CD4-positive, alpha-beta T cell treated with Interleukin-15 for 4 hours (primary cell): ENCODE measurements at places on chromosomes 11 and 22.

- DNase-seq = no peak
These were observed 13.1 kb upstream of the MS4A10 start for GRCh38 chr11:60771879-60772525.

- DNase-seq = no peak
These were observed 1.3 kb upstream of the PAK1 start for GRCh38 chr11:77475206-77475605.

DNA sequence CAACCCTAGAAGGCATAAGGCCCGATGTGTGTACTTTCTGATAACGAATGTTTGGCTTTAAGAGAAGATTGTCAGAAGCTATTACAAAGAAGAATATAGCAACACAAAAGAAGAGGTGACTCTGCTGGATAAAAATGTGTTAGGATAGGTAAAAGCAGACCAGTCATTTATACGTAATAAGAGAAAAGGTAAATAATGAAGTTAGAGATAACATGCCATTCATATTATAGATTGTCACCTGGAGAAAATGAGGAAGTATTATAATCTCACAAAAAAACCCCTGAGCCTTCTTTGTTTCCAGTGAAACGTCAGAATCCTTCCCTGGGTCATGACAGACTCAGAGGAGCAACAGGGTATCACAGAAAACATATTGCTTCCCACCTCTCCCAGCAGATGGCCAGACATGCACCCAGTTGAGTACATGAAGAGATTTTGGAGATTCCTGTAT is 36.1 kb downstream of the PPFIA1 start:
- no peak for DNase-seq

- no peak for DNase-seq
These were observed 16.7 kb downstream of the RNH1 start for GRCh38 chr11:490186-490929.

DNA sequence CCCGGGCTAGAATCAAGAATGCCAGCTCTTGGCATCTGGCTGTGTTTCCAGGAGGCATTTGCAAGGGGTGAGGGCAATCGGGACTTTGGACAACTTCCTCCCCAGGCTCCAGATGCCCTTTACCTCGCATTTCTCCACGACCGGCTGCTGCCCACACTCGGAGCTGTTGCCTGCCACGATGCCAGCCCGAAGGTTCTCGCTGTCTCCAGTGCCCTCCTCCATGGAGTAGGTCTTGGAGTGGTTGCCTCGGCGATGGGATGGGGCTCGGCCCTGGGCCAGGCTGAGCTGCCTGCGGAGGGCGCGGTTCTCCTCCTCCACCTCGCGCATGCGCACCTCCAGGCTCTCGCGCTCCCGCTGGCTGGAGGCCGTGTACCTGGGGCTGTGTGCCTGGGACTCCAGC is 270.0 kb downstream of the LARGE1 start:
- DNase-seq = no peak

DNA sequence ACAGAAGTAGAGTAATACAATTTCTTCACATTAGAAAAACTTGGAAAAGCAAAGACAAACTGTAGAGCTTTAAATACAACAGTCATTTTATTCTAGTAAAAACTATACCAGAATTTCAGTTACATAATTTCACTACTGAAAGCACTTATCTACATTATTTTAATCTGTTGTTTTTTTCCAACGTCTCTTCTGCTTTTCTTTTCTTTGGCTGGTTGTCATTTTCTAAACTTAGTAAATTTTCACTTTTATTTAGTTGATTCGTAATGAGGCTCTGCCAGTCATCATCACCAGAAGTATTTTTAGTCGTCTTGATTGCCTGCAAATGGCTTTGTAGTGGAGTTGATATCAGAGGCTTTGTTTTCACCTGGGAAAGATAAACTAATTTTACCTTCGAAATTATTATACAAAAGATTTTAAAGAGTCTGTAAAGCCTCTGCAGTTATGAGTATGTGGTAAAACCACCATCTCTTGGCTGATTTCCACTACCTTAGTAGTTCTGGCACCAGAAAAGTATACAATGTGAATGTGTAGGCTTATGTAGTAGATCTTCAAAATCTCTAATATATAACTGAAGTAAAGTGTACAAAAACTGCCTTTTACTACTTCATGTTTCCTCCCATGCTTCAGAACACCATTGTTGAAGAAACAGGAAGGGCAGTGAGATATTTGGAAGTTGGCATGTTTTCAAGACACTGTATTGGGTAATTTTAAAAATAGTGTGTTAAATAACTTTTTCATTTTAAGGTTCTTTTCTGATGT is 19.2 kb downstream of the EIF3M start:
- DNase-seq = no peak

- DNase-seq = no peak
These were observed 9.8 kb downstream of the POU2AF3 start for GRCh38 chr11:111308140-111308539.

- DNase-seq = peak; percentile 7
These were observed 4.4 kb downstream of the TMEM258 start for GRCh38 chr11:61787928-61788491.

DNA sequence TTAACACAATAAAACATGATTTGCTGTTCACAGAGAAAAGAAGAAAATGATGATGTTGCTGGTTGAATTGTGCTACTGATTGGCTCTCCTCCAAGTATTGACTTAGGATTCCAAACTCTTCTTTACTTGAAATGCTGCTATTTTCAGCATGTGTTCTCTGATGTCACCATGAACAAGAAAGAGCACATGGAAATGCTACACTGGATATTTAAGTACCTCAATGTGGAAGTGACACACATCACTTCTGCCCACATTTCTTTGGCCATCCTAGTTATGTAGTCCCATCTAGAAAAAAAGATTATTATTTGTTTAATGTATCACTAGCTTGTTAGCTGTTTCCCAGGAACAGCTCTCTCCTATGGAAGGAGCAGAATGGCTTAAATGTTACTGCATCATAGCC is 27.2 kb downstream of the OR52B2 start:
- no peak for DNase-seq

- no peak for DNase-seq
These were observed 4.9 kb downstream of the EHBP1L1 start for GRCh38 chr11:65580756-65581155.

DNA sequence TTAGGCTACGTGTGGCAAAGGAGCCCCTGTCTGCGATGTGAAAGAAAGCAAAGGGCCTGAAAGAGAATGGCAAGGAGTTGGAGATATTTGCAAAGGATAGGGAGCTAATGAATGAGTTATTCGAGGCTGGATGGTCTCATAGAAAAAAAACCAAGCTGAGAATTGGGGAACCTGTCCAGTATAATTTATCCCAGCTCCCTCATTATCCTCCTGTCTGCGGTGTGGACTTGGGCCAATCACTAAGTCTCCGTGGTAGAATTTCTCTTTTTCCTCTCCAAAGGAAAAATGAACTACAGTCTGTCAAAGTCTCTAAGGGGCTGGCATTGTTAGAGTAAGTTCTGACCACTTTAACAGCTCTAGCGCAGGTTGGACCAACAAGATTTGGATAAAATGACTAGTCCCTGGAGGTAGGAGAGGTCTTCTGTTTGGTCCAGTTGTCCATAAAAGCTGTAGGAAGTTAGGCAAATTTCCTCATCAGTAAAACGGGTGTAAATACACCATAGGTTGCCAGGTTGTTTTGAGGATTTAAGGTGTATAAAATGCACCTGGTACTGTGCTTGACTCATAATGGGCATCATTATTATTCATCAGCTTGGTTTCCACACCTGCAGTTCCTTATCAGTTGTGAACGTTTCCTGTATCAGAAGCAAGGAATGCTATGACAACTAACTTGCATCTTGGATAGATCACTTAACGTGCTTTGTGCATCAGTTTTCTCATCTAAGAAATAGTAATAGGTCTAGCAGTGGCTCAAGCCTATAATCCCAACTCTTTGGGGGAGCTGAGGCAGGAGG is 10.3 kb upstream of the CDON start:
- no peak for DNase-seq

- DNase-seq = no peak
These were observed 100.2 kb downstream of the SYN3 start for GRCh38 chr22:32958001-32958400.

GRCh38 chr11:111947143-111947542 is 10.0 kb downstream of the DIXDC1 start:
- no peak for DNase-seq

DNA sequence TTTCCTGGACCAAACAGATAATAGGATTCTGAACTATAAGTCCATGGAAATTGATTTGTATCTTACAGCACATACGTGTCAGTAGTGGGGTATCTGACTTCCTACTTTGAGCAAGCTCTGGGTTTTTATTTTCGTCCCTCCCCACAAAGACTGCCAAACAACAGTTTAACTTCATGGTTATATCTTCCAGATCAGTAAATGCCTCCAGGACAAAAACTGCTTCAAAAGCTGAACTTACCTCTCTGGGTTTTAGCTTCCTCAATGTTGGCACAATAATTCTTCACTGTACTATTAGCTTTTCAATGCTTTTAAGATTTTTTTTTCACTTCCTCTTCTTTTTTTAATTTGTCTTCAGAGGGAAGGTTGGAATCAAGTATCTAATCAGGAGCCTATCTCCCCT is 4.2 kb upstream of the DPF2 start:
- DNase-seq = no peak

DNA sequence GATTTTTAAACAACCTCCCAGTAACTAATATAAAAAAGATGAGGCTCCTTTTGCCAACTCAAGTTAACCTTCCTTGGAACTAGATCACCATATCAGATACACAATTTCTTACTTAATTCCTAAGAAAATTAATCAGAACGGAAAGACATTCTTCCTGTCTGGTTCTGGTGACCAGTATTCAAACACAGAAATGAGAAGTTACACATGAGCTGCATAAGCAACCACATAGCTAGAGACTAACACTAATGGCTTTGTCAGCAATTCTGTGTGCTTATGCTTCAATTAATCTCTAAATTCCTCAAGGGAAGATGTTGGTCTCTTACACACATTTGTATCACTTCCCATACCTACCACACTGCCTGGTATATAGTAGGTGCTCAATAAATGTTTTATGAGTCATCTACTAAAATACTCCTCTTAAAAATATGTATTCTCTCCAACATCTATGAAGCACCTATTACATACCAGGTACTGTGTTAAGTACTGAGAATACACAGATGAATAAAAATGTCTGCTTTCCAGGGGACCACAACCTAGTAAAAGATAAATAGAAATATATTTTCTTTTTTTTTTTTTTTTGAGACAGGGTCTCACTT is 54.5 kb downstream of the GAB2 start:
- DNase-seq = no peak

GRCh38 chr11:104164028-104164520 is at the start of gene PDGFD:
Gene PDGFD (minus strand): TSS chr11:104164147.
- peak; percentile 29 for DNase-seq

DNA sequence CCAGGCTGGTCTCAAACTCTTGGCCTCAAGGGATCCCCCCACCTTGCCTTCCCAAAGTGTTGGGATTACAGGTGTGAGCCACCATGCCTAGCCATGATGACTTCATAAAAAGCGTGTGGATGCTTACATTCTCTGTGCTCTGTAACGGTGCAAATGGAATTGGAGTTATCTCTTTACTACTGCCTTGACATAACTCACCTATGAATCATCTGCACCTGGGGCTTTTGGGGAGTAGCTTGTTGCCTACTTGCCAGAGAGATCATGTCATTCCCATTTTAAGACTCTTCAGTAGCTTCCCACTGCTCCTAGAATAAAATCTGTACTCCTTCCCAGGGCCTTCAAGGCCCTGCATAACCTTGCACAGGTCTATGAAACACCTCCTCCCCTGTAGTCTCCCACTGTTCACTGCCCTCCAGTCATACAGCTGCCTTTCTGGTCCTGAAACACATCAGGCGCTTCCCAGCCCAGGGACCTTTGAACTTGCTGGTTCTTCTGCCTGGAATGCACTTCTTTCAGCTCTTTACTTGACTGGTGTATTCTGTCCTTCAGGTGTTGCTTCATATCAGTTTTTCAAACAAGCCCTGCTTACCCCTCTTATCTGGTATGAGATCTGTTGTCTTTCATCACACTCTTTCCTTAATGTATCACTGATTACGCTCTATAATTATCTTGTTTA is 19.6 kb upstream of the MOGAT2 start:
- no peak for DNase-seq

- DNase-seq = no peak
These were observed 5.6 kb downstream of the ZFPL1 start for GRCh38 chr11:65089621-65090020.

DNA sequence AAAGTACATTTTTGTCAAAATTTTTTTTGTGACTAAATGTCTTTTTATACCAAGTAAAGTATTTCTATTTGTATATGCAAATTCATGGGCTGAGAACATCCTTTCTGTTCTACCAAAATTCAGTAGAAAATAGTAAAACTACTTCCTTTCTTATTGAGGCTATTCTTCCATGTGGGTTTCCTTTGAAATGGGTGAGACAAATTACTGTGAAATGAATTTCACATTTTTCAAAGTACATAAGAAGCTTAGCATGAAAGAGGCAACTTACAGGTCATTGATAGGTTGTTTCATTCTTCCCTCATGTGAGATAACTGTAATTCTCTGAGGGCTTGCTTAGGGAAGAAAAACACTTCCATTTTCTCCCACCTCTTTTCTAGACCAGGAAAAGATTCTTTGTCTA is 1.0 kb upstream of the OR6X1 start:
- DNase-seq = no peak

DNA sequence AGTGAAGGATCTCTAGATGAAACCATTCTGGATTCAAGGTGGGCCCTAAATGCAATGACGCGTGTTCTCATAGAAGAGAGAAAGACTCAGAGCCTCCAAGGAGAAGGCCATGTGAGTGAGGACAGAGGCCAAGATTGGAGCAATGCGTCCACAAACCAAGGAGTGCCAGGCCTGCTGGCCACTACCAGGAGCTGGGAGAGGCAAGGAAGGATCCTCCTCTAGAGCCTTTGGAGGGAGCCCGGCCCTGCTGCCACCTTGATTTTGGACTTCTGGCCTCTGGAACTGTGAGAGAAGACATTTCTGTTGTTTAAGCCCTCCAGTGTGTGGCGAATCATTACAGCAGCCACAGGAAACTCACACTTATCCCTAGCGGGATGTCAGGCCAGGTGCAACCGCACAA is 52.7 kb upstream of the SHANK2 start:
- no peak for DNase-seq

GRCh38 chr11:113001709-113002108 is 40.5 kb downstream of the NCAM1 start:
- DNase-seq = no peak

- DNase-seq = no peak
These were observed 130.5 kb upstream of the B3GAT1 start for GRCh38 chr11:134542401-134543165.

GRCh38 chr11:94705891-94706615 is 62.1 kb upstream of the AMOTL1 start:
- DNase-seq = no peak

- no peak for DNase-seq
These were observed 20.1 kb upstream of the NCAM1 start for GRCh38 chr11:112941104-112941503.

GRCh38 chr11:35235936-35236666 is 97.1 kb downstream of the CD44 start:
- peak; percentile 84 for DNase-seq
